Head of caudate nucleus (tissue), 42 donors: ENCODE measurements at places on chromosomes 5 and 9.
A peak's percentile ranks its signal among the peaks of the same experiment; 100 is the strongest.

DNA sequence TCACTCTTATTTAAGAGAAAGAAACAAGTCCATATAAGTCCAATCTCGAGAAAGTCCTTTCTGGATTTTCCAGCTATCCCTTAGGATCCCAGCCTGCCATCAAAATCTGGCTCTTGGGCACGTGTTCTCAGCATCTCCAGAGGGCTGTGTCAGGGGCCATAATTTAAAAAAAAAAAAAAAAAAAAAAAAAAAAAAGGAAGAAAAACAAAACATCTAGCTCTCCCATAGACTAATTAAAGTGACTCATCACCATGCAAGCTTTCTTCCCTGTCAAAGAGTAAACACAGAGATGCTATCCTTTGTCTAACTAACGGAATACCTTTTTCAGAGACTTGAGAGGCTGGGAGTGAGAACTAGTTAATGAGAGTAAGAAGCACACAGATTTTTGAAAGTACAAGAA is 44.9 kb upstream of the MYO10 start:
- DNase-seq: no peak

DNA sequence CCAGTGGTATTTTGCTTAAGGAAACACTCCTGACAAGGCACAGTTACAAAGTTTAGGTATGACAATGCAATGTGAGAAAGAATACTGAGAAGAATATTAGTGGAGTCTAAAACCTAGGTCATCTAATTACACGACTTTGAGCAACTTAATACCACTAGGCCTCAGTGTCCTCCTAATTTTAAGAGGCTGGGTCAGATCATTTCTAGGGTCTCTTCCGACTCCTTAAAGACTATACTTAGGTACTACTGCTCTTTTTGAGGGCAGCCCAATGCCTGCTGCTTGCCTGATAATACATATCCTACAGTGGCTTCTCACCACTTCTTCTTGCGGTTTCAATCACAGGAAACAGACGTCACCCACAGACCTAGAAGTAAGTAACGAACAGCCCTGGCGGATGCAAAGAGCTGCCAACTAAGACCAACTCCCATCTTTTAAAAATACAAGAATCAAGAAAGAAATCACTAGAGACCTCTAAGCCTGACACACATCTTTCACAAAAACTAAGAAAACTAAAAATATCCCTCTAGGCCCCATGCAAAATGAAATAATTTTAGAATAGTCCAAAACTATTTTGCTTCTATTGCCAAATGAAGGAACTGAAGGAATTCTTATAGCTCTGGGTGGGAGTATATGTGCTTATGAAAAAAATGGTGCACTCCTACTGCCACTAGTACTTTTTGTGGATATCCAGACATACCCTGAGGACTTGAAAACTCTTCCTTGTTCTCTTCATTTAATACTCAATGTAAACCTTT is 13.1 kb downstream of the DIAPH1 start:
- peak; percentile 51 for DNase-seq

DNA sequence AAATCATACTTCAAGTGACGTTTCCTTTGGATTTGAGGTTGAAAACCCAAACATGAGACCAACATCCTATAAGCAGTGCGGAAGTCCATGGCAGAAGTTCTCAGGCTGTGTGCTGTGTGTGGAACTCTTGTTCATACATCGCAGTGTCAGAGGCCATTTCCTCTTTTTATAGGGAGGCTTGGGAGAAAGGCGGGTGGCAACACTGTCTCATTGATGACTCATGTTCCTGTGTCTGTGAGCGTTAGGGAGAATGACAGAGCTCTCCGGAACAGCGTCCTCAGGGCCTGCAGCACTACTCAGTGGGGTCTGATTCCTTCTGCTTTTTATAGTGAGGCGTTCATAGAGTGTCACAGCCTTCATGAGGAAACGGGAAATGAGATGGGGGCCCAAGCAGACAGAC is 98.8 kb upstream of the BASP1 start:
- peak; percentile 39 for DNase-seq

DNA sequence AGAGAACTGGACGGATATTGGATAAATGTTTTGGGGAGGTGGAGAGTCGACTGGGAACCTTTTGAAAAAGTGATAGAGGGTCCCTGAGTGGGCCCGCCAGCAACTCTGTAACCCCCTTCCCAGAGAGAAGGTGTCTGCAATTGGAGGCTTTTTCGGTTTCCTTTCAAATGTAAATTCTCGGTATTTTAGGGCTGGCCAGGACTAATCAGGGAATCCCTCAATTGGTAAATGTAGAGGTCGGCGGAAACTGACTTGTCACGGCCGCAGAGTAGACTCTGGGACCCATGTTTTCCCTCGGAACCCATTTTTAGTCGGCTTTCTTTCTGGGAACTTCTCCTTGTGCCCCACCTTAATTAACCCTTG is 524 bp downstream of the CCNB1 start:
- DNase-seq: no peak

GRCh38 chr9:113987526-113987925 is 90.6 kb downstream of the AMBP start:
- DNase-seq: no peak

GRCh38 chr5:181246276-181247049 is 2.8 kb upstream of the RACK1 start:
- DNase-seq: peak; percentile 90

GRCh38 chr9:112337547-112337946 is 4.1 kb upstream of the PTBP3 start:
- no peak for DNase-seq

DNA sequence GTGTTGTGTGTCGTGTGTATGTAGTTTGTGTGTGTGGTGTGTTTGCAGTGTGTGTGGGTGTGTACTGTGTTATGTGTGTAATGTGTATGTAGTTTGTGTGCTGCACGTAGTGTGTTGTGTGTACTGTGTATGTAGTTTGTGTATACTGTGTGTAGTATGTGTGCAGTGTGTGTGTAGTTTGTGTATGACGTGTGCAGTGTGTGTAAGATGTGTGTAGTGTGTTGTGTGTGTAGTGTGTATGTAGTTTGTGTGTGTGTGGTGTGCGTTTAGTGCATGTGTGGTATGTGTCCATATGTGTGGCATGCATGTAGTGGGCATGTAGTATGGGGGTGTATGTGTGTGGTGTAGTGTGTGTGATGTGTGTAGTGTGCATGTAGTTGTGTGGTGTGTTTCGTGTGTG is 39.6 kb downstream of the SYK start:
- no peak for DNase-seq
